ENCODE measurements at places on chromosomes 3 and 15.

GRCh38 chr15:51672913-51673857, 8.1 kb upstream of the SCG3 start:
- DNase-seq, result peak; percentile 31

GRCh38 chr15:70480196-70480856, 283.0 kb downstream of the UACA start:
- peak; percentile 70 for DNase-seq

GRCh38 chr3:60578936-60579335, 672.3 kb downstream of the FHIT start:
- no peak for DNase-seq

- DNase-seq, result peak; percentile 70
Measured at GRCh38 chr3:149808209-149808829, 4.7 kb upstream of the RNF13 start.

- no peak for DNase-seq
Measured at GRCh38 chr3:184918750-184919149, 106.8 kb downstream of the VPS8 start.

- DNase-seq, result peak; percentile 73
Measured at GRCh38 chr3:31077021-31077601, 182.7 kb upstream of the GADL1 start.

DNA sequence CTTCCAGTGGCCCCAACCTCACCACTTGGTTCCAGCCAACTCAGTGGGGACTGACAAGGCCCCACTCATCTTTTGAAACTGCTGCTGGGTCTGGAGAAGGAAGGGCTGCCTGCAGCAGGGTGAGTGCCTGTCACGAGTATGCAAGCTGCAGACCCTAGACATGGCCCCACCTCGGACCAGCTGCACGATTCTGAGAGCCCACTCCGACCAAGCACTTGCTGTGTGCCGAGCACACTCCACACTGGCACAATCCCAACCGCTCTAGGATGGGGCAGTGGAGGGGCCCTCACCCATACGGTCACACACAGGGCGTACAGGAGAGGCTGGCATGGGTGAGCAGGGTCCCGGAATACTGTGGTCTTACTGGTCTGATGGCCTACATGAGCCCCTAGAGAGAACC, 8.0 kb upstream of the PLXND1 start:
- no peak for DNase-seq

GRCh38 chr3:122932251-122932967, 95.2 kb downstream of the SEMA5B start:
- no peak for DNase-seq

GRCh38 chr3:104032283-104032682, 1334.4 kb upstream of the ALCAM start:
- no peak for DNase-seq

DNA sequence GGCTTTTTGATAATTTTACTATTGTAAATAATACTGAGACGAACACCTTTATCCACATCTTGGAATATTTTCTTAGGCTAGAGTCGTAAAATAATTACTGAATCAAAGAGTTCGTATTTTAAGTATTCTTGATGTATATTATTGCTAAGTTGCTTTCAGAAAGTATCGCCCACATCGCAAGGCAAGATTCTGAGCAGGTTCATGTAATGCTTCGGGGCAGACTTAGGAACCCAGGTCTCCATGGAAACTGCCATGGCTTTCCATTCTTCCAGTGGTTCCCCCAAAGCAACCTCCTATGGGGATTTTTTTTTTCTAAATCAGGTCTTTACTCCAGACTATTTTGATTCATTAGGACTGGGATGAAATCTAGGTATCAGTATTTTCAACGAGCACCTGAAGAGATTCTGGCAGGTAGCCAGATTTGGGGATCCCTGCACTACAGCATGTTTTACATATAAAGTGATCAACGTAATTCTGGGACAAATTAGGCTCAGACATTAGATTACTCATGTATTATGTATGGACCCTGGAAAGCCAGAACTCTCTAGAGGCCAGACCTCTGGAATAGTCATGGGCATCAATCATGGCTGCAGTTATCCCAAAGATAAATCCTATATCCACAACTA, 86.5 kb downstream of the B3GNT5 start:
- DNase-seq, result no peak

GRCh38 chr3:152729906-152730305, 105.0 kb upstream of the P2RY1 start:
- DNase-seq, result no peak

- DNase-seq, result no peak
Measured at GRCh38 chr15:72911626-72912025, 128.1 kb upstream of the ADPGK start.

- no peak for DNase-seq
Measured at GRCh38 chr3:128313071-128313725, 153.5 kb downstream of the DNAJB8 start.

- DNase-seq, result no peak
Measured at GRCh38 chr15:49134683-49135341, 20.6 kb downstream of the COPS2 start.

DNA sequence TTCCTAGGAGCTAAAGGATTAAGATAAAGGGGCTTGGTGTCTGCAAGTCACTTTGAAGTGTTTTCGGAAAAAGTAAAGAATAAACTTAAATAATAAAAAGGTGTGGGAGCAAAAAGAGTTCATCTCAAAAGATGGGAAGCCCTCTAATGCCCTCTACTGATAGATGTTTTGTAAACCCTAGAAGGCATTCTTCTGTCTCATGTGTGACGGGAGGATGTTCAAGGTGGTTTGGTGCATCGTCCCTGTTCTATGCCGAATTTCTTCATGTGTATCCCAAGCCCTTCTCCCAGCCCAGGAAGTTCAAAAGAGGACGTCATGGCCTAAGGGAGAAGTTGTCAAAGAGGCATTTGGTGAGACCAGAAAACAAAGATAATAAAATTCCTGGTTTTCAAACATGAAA, 37.2 kb downstream of the CCK start:
- peak; percentile 42 for DNase-seq

DNA sequence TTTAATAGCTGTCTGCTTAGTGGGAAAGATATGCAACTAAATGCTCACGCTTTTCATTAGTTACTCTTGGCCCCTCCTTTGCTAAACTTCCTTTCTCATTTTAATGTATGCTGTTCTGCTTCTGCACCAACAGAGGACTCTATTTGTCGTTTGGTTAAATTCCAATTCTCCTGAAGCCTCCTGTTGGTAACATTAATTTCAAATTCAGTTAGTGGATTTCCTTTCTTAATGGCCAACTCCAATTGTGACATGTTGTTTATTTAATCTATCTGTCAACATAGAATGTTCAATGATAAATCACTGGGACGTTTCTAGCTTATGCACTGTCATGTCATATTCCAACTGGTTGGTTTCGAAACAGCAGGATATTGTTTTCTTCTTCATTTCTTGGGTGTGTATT, 467.4 kb upstream of the BCHE start:
- DNase-seq, result peak; percentile 4

DNA sequence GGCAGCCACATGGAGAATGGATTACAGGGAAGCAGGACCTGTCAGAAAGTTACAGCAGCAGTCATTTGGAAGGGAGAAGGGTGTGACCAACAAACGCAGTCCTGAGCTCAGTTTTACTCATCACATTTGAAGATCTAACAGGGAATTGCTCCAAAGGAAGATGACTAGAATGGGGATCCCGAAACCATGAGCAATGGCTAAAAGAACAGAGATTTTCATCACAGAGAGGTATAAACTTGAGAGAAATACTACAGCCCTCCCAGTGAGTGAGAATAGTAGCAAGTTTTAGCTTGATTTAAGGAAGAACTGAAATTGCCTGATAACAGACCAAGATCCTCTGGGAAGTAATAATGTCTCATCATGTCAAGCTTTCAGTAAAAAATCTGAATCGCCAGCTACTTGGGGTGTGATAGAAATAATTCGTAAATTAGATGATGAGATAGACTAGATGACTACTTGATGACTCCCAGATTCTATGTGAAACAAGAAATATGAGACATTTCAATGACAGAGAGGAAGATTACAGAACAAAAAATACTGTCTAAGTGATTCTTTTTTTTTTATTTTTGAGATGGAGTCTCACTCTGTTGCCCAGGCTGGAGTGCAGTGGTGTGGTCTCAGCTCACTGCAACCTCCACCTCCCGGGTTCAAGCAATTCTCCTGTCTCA, 16.9 kb downstream of the CD47 start:
- DNase-seq, result no peak

DNA sequence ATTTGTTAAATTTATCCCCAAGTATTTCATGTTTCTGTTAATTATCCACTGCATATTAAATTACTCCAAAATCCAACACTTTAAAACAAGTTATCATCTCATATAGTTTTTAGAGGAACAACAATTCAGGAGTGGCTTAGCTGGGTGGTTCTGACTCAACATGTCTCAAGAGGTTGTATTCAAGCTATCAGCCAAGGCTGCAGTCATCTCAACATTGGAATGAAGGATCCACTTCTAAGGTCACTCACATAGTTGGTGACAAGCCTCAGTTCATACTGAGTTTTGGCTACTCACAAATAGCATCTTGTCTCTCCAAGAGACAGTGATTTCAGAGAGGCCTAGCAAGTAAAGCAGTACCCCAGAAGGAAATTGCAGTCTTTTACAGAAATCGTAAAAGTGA, 134.7 kb downstream of the NR2E3 start:
- no peak for DNase-seq

DNA sequence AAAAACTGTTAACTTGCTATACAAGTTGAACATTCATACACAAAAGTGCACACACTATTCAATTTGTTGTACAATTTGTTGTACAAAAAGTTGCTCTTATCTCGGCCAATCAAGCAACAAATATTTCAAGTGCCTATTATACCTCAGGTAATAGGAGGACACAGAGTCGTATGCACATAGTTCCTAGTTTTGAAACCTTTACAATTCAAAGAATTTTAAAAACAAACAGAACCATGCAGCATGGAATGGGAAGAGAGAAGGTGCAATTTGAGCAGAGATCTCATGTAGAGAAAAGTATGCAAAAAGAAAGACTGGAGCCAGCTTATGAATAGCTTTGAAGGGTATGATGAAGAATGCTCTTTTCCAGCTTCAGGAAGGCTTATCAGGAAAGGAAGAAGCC, 46.5 kb upstream of the ARPP19 start:
- DNase-seq, result no peak

DNA sequence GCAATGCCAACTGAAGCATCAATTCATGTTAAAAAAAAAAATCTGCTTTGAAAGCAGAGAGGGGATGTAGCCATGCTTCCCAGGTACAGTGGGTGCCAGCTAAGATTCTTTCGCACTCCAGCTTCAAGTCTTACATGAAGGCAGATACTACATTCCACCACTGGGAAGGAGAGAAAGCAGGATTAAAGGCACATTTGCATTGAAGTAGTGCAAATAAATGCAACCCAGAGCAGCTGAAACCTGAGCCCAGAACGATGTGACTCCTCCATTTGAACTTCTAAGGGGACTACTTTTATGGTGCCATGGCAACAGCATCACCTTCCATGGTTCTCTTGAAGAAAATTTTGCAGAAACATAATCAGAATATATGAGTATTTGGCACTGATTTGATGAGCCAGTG, 19.1 kb upstream of the GJD2 start:
- no peak for DNase-seq

DNA sequence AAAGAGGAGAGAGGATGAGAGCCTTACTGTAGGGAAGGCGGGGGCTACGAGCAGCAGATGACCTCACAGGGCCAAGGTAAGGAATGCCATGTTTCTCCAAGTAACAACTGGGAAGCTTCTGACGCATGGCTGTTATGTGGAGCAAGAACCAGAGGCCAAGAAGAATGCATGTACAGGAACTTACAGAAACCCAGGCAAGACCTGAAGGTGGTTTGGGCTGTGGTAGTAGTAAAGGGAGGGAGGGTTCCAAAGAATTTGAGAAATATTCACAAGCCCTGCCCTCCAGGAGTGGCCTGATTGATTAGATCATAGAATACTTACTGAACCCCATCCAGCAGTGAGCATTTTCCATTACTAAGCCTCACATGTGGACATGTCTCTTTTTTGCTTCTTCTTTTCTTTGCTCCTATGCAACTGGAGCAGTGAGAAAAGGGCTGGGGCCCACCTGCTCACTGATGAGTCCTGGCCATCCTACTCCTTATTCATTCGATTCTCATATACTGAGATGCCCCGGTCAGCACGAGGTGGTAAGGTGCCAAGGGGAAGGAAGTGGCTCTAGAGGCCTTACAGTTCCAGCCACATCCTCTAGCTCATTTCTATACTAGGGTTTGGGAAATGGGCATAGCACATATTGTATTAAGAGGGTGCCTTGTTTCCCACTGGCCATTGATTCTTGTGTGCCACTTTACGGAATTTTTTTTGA, 8.3 kb upstream of the SLC12A8 start:
- DNase-seq, result no peak

DNA sequence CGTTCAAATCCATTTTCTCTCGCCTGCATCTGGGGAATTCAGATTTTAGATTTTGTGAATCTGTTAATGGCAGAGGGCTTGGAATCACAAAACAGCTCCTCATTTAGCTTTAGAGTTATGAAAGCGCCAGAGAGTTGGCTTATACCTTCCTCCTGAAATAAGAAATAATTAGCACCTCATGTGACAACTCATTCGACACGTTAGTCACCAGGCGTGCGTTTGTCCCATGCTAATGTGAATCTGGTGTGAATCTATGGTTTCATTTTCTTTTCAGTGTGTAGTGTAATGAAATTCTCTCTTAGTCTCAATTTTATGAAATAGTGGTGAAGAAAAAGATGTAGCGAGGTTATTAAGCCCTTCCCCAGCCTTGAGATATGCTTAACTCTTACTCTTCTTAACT, 89.4 kb downstream of the EDEM1 start:
- no peak for DNase-seq

DNA sequence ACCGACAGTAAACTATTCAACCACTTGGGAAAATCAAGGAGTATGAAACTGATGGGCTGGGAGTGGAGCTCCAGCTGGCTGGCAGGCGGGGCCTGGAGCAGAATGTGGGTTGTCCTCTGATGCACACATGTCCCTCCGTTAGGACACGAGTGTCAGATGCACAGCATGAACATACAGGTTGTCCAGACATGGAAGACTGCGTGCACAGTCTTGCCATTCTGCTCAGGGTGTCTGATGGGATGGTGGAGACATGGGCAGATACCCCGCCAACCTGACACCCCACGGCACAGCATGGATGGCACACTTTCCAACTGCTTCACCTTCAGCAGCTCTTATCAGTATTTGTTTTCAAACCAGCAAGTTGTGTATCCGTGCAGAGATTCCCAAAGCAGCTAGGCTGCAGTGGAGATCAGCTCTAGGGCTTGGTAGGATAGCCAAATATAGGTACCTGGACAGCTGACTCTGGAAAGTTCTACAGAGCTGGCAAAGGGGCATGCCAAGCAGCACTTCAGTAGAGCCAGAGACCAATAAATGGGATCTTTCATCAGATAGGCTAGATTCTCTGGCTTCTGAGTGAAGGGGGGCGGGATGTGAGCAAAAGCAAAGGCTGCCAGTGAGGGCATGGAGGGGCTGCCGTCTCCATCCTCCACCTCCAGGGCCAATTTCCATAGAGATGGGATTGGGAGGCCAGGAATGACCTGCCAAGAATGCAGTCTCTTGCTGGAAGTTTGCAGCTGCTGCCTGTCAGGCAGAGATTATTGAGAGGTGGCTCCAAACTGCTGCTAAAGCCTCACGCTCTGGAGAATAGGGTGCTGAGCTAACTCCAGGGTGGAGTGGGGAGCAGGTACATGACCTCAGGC, 47.2 kb upstream of the KY start:
- DNase-seq, result no peak

Data from OCI-M1 (cell line).